ENCODE measurements at places on chromosomes 5 and 9. TPM values are rescaled to one million over a fixed set of nuclear protein-coding genes. Genes with fewer than 3 reads are reported as not detected.

Gene EDIL3
- total RNA-seq = not detected

Gene ADGRD2
- total RNA-seq = not detected

GRCh38 chr9:31847963-31848362 is 536.5 kb upstream of the ACO1 start:
- no peak for DNase-seq
- H3K36me3 ChIP-seq = no peaks in the 10 kb centered on the region
- H3K27me3 ChIP-seq = no peaks in the 10 kb centered on the region
- no peaks in the 10 kb centered on the region for H3K4me1 ChIP-seq

DNA sequence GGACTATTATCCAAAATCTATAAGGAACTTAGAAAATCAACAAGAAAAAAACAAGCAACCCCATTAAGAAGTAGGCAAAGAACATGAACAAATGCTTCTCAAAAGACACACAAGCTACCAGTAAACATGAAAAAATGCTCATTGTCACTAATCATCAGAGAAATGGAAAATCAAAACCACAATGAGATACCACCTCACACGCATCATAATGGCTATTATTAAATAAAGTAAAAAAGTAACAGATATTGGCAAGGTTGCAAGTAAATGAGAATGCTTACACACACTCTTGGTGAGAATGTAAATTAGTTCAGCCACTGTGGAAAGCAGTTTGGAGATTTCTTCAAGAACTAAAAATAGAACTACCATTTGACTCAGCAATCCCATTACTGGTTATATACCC is 167.0 kb upstream of the DMRTA1 start:
- no peak overlapping the region for H3K4me3 ChIP-seq
- H3K4me1 ChIP-seq = no peaks in the 10 kb centered on the region
- no peaks in the 10 kb centered on the region for H3K36me3 ChIP-seq
- H3K27me3 ChIP-seq = no peaks in the 10 kb centered on the region

- H3K36me3 ChIP-seq = no peaks in the 10 kb centered on the region
- H3K4me3 ChIP-seq = no peak overlapping the region
- no peak for DNase-seq
- H3K4me1 ChIP-seq = no peaks in the 10 kb centered on the region
Observed at GRCh38 chr5:68060382-68060781, 155.2 kb upstream of the PIK3R1 start.

- H3K27me3 ChIP-seq = no peaks in the 10 kb centered on the region
- no peaks in the 10 kb centered on the region for H3K36me3 ChIP-seq
- DNase-seq = no peak
- no peak overlapping the region for H3K4me3 ChIP-seq
Observed at GRCh38 chr5:178332210-178332641, 99.6 kb upstream of the PHYKPL start.

GRCh38 chr5:163735069-163735468 is 229.7 kb downstream of the MAT2B start:
- H3K4me1 ChIP-seq = no peaks in the 10 kb centered on the region
- H3K36me3 ChIP-seq = no peaks in the 10 kb centered on the region
- no peak overlapping the region for H3K27ac ChIP-seq

Gene OR1L1
- not detected for total RNA-seq

GRCh38 chr9:128906741-128907140 is 14.0 kb upstream of the PHYHD1 start:
- no peak for DNase-seq
- peaks cover 56% of the 10 kb centered on the region for H3K4me1 ChIP-seq
- H3K27ac ChIP-seq = no peak overlapping the region
- H3K36me3 ChIP-seq = peaks cover 36% of the 10 kb centered on the region

DNA sequence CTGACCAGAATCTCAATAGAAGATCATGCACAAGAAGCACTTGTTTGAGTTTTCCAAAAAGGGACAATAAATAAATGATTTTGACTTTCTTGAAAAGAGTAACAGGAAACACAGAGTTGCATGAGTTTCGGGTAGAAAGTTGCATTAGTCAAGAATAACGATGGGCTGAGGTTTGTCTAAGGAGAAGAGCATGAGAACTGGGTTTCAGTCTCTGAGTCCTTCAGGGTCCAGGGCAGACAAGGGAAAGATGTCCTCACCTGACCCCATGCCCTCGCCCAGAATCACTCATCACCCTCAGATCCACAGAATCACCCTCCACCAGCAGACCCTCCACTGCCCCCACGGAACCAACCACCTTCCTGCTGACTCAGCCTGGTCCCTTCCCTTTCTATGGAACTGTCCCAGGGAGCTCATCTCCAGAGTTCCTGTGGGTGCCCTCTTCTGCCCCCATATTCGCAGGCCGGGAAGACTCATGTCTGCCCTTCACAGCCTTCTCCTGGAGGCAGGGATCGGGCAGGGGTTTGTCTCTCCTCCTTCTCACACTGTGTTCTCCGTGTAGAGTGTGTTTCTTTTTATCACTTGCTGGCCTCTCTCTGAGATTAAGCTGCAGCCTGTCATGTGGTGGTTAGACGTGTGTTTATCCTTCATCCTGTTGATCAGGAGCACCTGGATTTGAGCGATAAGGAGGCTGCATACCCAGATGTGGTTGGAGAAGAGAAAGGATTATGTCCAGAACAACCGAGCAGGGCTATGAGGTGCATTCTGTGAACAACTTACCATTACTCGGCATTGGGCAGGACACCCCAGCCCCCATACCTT is 442.6 kb downstream of the MAT2B start:
- H3K27ac ChIP-seq = no peak overlapping the region
- no peaks in the 10 kb centered on the region for H3K27me3 ChIP-seq
- no peaks in the 10 kb centered on the region for H3K36me3 ChIP-seq
- no peak for DNase-seq
- no peak overlapping the region for H3K4me3 ChIP-seq
- no peaks in the 10 kb centered on the region for H3K4me1 ChIP-seq

DNA sequence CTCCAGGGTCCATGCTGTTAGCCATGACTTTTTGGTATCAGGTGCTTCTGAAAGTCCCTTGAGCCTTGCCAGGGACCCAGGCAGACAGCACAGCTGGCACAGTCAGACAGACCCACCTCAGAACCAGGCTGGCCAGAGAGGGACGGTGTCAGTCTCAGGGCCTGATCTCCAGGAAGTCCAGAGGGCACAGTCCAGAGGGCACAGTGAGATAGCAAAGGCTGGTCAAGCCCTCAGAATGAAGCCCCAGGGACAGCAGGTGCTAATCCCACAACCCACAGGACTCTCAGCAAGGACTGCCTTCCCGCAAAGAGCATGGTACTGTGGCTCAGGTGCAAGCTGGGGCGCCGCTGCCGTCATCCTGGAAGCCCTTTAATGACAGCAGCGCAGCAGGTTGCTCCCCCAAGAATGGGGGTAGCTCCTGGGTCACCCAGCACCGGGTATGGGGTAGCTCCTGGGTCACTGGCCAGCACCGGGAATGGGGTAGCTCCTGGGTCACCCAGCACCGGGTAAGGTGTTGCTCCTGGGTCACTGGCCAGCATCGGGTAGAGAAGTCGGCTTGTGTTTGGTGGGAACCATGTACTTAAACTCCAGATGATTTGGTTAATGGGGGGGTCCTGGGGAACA is 105.6 kb upstream of the PHYKPL start:
- H3K27ac ChIP-seq = no peak overlapping the region
- no peaks in the 10 kb centered on the region for H3K36me3 ChIP-seq
- no peaks in the 10 kb centered on the region for H3K4me1 ChIP-seq
- no peak for DNase-seq

- no peaks in the 10 kb centered on the region for H3K36me3 ChIP-seq
- no peaks in the 10 kb centered on the region for H3K27me3 ChIP-seq
- no peak overlapping the region for H3K27ac ChIP-seq
- DNase-seq = no peak
- H3K4me1 ChIP-seq = no peaks in the 10 kb centered on the region
- no peak overlapping the region for H3K4me3 ChIP-seq
Observed at GRCh38 chr9:84941792-84942191, 272.3 kb downstream of the NTRK2 start.

Gene FAM174A
- total RNA-seq = 6.3 TPM
